ENCODE measurements at places on chromosomes 6 and 20.

DNA sequence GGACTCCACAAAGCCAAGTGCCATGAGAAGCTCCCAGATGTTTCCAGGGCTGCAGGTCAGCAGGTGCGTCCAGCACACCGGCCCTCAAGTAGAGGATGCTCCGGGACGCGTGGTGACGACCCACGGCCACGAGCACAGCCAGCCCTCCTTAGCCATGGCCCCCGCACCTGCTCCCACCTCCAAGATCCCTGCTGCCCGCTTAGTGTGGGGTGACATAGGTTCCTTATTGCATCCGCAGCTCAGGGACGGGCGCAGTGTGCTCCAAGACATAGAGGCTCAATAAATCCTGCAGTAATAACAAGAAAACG is 138.1 kb upstream of the RPS6KA2 start:
- no peak for DNase-seq

DNA sequence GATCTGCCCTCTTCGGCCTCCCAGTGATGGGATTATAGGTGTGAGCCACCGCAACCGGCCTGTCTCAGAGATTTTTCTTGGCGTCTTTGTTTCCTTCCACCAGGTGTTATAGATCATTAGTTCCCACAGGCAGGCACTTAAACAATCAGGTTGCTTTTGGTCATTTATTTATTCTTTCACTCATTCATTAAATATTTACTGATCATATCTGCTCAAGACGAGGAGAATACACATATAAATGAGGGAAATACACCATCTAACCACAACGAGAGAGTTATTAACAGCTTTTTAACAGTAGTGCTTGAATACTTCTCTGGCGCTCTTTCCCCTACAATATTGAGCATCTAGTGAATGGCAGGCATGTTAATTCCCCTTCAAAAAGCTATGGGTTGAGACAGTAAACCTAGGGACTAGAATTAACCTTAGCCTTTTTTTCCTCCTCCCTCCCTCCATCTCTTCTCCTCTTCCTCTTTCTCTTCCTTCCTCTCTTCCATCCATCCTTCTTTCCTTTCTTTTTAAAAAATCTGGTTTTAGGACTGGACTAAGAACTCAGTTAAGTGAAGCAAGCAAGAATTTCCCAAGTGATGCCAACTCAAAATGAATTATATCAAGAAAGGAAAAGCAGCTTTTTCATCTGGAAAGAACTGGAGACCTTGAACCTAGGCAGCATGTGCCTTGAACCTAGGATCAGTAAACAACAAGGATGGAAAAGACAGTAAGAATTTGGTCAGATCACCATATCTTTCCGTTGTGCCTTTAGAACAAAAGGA is 41.1 kb upstream of the RFPL4B start:
- no peak for DNase-seq

DNA sequence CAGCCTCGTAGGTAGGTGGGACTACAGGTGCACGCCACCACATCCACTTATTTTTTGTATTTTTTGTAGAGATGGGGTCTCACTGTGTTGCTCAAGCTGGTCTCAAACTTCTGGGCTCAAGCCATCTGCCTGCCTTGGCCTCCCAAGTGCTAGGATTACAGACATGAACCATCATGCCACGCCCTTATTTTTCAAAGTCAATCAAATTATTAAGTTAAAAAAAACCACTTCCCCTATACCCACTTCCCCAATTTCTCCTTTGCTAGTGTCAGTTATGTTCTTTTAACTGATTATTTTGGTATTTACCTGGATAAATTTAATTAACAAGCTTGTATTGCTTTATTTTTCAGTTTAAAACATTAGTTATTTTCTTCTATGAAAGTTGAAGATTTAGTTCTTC is 49.6 kb downstream of the RIOK1 start:
- no peak for DNase-seq

DNA sequence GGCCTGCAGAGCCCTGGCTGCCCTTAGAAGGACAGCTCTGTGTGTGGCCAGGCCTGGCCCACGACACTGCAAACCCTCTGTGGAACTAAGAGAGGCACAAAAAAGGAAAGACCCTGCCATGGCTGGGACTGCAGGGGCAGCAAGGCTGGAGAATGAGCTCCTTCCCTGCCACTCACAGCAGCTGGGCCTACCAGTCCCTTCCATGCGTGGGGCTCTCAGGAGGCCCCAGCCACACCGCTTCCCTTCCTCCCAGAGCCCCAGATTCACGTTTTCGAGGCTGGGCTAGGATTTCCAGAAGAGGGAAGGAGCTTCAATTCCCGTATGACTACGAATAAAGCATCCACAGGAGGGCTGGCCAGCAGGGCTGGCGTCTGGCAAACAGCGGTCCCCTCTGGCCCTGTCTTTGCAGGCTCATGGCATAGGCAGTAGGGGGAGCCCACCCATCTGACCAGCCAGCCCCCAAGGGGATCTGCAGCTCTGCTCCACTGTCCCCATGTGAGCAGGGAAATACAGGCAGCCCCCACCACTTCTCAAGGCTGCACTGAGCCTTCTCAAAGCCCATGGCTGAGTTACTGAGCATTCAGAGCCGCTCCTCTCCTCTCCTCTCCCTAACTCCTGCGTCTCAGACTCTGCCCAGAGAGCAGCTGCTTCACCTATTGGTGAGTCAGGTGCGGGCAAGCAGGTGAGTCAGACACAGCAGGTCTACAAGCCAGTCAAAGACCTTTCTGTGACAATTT is 53.1 kb downstream of the NINL start:
- DNase-seq, result no peak

- DNase-seq, result no peak
Observed at GRCh38 chr6:152164957-152165356, 357.5 kb downstream of the ESR1 start.

DNA sequence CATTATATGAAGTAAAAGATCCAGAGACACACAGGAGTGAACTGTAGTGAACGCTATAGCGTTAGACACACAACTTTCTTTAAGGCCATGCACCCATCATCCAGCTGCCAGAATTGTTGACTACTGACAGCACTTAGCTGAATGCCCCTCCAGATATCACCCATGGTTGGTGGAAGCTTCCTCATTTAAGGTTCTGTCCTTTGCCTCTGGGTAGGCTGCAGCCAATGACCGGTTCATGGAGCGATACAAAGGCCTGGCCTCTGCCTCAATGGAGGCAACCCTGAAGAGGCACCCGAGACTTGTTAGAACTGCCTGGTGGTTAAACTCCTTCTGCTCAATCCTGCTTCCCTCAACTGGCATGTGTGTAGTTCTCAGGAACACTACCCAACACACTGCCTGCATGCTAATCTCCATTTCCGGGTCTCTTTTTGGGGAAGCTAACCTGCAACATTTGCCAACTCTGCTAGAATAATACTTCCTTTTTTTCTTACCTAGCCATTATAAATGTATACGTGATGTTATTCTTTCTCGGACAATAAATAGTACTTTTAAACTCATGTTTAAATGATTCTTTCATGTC is 49.8 kb upstream of the THEMIS start:
- no peak for DNase-seq

DNA sequence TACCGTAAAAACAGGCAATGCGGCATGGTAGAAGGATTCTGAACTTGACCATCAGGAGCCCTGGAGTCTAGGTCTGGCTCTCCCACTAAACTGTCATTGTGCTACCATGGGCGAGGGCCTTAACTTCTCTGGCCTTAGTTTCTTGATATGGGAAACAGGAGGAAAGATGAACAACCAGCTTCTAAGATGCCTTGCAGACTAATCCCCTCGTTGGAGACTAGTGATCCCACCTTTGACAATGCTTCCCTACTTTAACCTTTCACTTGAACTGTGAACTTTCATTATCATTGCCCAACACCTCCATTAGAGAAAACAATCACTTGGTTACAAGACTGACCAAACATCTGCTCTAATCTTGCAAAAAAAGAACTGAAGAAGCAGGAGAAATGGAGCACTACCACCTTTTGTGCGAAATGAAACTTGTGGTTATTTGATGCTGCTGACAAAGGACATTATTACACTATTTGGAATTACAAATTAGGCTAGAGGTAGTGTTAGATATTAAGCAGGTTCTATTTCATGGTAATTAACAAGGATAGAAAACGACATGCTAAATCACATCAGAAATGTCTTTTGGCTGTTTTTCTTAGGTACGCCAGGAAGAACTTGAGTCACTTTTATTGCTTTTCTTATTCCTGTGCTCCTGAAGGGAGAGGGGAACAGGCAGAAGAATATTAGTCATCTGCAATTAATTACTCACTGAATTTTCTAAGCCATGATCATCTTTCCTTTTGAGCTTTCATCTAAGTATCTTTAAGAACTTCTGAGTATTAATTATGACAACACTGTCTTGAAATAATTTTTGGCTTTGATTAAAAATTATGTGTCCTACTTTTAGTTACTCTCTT is 39.1 kb upstream of the ARHGAP18 start:
- DNase-seq, result peak; percentile 71

DNA sequence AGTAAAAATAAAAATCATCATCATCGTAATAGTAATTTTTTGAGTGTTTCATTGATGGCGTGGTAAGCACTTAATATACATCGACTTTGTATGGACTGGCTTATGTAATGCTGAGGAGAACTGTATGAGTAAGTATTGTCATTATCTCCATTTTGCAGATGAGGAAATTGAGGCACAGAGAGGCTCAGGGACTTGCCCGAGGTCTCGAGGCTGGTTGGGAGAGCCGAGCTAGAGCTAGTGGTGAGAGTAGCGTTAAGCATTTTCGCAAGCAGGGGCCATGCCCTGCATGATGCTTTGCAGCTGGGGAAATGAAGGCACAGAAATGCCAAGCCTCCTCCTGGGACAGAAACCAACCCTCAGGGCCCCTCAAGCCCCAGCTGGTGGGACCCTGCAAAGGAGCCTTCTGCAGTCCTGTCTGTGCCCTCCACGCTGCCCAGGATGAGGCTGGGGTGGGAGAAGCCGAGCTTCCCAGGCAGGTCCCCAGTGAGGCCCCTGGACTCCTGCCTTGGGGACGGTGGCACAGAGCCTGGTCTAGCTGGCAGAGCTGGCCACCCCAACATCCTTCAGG is 31.1 kb upstream of the STX16 start:
- no peak for DNase-seq

GRCh38 chr6:103142902-103143301 is 1716.8 kb downstream of the HACE1 start:
- DNase-seq, result no peak

DNA sequence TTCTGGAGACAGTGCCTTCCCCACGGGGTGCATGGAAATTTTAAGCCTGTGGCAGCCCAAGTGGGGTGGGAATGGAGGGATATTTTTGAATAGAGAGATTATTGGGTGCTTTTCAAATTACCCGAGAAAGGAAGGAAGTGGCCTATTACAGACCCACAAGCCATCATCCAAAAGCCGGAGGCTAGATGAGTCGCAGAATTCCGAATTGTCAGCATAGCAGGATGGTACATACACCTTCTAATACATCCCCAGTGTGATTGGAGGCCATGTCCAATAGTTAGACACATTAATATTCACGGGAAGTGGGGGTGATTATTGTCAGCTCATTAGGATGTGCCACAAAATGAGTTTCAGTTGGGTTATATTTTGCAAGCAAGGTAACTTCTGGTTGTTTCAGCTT is 133.0 kb downstream of the FIG4 start:
- no peak for DNase-seq

GRCh38 chr6:136541395-136541794 is 8.8 kb downstream of the MAP7 start:
- DNase-seq, result no peak

DNA sequence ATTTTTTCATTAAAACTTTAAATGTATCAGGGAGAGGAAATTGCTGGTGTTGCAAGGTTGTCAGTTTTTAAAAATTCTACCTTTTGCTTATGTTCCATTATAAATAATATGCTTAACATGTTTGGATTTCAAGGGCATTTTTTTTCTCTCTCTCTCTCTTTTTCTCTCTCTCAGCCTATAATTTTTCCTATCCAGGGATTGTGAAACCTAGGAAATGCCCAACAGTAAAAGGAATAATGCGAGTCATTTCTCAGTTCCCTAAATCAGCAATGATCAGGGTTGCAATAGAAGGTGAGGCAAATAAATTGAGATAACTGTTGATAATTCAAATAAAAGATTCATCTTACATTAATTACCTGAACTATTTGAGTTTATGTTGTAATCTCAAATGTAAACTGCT is 53.2 kb upstream of the IFNGR1 start:
- peak; percentile 47 for DNase-seq

- DNase-seq, result no peak
Observed at GRCh38 chr20:37921341-37921929, 18.5 kb downstream of the VSTM2L start.

DNA sequence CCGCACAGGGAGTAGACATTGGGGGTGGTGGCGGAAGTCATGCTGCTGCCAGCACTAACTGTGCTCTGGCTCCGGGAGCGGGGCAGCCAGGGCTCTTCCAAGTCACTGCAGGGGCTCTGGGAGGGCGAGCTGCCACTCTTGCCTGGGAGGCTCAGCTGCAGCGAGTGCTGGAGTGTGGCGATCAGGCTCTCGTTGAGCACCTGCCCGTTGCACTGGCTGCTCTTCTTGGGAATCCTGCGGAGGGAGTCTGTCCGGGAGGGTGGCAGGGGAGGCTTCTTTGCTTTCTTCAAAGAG is 28.0 kb downstream of the HEBP2 start:
- no peak for DNase-seq

DNA sequence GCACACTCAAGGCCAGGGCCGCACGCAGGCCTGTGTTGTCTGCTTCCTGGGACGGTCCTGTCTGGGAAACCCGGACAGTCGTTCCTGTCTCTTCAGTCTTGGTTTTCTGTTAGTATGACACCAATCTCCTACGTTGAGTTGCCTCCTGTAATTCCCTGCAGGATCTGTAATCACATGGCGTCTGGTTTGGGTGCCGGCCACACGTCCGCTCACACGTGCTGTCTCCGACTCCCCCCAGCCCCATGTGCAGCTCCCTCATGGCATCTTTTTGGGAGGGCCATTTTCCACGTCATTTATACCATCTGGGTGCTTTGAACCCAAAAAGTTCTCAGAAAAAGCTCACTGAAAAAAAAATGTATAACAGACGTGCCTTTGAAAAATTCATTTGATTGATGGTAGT is 23.2 kb downstream of the DLL1 start:
- no peak for DNase-seq

- no peak for DNase-seq
Observed at GRCh38 chr6:6319952-6320811, at the start of gene F13A1. Gene F13A1 (minus strand): TSS chr6:6320662. CDS start chr6:6318664, 1,998 bp downstream.

- no peak for DNase-seq
Observed at GRCh38 chr6:7821426-7821825, 89.2 kb downstream of the TXNDC5 start.

Measured in mesenchymal stem cell (in vitro differentiated cells and primary cell).